NCI-H446 (cell line): ENCODE measurements at places on chromosomes 1 and 21.

- DNase-seq = no peak
These were observed 353.6 kb upstream of the C1orf87 start for GRCh38 chr1:60427194-60427593.

- DNase-seq = no peak
These were observed 45.2 kb downstream of the WDR4 start for GRCh38 chr21:42833859-42834725.

DNA sequence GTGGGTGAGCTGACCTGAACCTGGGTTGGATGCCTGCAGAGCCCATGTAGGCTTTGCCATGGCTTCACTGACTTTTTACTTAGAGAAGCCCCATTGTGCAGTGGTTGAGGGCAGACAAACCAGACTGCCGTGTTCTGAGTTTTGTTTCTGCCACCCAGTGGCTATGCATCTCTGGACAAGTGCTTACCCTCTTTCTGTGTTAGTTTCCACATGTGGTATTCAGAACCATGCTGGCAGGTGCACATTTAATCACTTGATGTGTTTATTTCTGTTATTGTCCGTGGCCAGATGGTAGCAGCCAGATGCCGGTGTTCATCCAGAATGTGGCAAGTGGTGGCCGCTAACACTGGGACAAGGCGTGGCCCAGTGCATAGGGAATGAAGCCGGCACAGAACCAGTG, 10.3 kb upstream of the PTPN7 start:
- DNase-seq = no peak

DNA sequence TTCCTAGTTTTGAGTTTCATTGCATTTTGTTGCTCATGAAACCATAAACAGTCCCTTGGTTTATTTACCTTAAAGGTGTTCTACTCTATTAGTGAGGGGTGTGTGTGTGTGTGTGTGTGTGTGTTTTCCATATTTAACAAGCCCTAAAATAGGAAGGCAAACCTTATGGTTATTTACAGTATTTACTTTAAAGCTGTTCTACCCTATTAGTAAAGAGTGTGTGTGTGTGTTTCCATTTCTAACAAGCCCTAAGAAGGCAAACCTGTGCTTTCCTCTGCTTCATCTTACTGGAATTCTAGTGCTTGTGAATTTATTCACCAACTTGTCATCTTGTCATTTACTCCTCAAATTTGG, 53.6 kb downstream of the CTTNBP2NL start:
- no peak for DNase-seq

- DNase-seq = no peak
These were observed 258.9 kb downstream of the HHAT start for GRCh38 chr1:210587566-210587965.

GRCh38 chr1:228358039-228358763, 48.4 kb downstream of the TRIM11 start:
- no peak for DNase-seq

GRCh38 chr1:237041461-237041794, 556 bp upstream of the RYR2 start:
- DNase-seq = no peak

DNA sequence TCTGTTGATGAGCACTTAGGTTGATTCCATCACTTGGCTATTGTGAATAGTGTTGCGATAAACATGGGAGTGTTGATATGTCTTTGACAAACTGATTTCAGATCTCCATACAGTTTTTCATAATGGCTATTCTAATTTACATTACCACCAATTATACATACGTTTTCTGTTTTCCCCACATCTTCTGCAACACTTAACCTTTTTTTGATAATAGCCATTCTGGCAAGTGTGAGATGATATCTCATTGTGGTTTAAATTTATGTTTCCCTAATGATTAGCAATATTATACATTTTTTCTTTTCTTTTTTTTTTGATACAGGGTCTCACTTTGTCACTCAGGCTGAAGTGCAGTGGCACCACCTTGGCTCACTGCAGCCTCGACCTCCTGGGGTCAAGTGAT, 17.0 kb downstream of the SNRPE start:
- DNase-seq = no peak

DNA sequence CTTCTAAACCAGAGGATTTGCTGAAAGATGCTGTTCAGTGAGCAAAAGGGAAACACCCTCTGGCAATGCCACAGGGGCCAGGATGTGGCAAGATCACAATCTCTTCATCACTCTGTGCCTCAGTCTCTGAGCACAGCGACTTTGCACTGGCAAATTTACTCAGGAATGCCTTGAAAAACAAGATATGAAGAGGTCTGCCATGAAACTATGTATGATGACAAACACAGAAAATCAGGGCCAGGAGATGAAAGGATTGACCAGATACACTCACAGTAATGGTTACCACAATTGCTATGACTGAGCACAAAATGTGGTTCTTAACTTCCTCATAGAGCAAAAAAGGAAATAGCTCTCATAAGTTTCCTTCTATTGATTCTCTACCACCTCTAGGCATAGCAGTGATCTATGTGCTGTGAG, 5.8 kb downstream of the TTC13 start:
- no peak for DNase-seq
